ENCODE measurements at places on chromosomes 6 and 20. TPM values are rescaled to one million over a fixed set of nuclear protein-coding genes. Genes with fewer than 3 reads are reported as not detected.

The SIRPD gene
- total RNA-seq, result not detected

The BMP7 gene
- total RNA-seq, result 9.4 TPM

The PI16 gene
- under 0.01 TPM for total RNA-seq

The RNF8 gene
- 24.1 TPM for total RNA-seq

The ALDH5A1 gene
- total RNA-seq, result 16.7 TPM

The RAB44 gene
- not detected for total RNA-seq
